SK-N-SH (cell line): ENCODE measurements at places on chromosomes 12 and 14. TPM values are rescaled to one million over a fixed set of nuclear protein-coding genes. Genes with fewer than 3 reads are reported as not detected.

DNA sequence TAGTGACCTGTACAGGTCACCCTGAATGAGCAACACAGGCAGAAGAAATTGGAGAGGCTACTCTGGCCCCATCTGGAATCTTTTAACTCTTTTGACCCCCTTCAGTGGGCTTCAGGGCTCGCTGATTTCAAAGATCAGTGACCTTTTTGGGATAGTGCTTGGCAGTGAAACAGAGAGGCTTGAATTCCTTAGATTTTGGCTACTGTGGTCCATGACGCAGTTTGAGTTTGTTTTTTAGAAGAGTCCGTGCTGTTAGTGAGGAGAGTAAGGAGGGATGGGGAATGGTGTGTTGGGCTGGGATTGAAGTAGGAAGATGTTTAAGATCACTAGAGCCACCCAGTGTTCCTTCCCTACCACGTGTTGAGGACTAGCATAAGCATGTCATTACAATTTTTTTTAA lies 16.5 kb downstream of the TMEM30B start:
- DNase-seq = no peak

GRCh38 chr14:31934767-31935266 lies 142.3 kb upstream of the ARHGAP5 start:
- DNase-seq = peak; percentile 33

DNA sequence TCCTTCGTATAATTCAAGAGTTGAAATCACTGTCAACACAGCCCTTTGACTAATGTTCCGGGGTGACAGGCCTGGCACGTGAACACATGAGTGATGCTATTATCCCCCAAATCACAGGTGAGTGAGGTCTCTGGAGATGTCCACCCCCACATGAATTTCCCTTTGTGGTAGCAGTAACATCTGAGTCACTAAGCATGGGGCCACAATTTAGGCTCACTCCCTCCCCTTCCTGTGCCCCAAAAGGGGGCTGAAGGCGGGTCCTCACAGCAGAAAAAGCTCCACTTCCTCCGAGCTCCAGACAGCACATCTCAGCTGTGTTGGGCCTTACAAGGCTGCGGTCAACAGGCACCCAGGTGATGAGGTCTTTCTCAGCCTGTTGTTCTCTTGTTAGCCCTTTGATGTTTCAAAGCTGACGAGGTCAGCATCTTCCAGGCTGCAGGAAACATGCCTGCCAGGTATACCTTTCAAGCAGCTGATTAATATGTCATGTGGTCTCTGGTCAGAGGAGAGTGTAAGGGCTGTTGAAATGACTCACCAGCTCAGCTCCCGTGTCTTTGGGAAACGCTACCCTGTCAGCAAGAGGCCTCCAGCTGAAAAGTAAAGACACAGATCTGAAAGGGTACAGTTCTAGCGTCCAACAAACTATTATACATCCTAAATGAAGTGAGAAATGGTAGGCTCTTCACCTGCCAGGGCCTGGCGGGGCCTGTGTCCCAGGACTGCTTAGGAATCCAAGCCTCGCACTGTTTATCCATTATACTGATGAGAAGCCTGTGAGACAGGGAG lies 107.3 kb downstream of the ZFP36L1 start:
- DNase-seq = no peak

DNA sequence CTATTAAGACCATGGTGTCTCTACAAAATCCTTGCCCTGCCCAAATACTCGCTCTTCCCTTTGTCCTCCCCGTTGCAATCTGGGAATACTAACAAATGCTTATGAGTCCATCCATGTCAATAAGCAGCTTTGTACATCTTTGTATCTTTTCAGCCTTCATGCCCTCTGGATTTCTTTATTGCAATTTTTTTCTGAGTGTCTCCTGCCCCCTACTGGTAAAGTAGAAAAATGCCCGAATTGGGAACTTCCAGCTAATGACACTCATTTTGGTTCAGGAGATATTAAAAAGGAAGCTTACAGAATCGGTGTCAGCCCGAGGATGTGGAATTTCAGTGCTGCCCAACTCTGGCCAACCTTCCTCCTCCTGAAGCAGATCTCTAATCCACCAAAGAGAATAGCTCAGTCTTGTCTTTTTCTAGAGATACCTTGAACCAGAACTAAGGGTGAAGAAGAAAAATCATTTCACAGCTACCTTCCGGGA lies 46.0 kb downstream of the SH2B3 start:
- peak; percentile 62 for DNase-seq

- no peak for DNase-seq
These were observed 7.8 kb downstream of the SPRYD4 start for GRCh38 chr12:56476143-56476542.

DNA sequence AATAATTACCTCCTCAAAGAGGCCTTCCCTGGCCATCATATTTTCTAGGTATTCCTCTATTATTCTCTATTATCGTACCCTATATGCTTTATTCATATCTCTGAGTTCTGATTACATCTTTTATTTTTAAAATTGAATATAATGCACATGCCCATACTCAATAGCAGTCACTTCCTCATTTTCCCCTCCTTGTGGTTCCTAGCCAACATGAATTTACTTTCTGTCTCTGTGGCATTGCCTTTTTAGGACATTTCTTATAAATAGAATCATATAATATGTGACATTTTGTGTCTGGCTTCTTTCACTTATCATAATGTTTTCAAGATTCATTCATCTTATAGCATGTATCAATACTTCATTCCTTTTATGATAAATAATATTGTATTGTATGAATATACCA lies 74.4 kb upstream of the TRHDE start:
- DNase-seq = no peak

DNA sequence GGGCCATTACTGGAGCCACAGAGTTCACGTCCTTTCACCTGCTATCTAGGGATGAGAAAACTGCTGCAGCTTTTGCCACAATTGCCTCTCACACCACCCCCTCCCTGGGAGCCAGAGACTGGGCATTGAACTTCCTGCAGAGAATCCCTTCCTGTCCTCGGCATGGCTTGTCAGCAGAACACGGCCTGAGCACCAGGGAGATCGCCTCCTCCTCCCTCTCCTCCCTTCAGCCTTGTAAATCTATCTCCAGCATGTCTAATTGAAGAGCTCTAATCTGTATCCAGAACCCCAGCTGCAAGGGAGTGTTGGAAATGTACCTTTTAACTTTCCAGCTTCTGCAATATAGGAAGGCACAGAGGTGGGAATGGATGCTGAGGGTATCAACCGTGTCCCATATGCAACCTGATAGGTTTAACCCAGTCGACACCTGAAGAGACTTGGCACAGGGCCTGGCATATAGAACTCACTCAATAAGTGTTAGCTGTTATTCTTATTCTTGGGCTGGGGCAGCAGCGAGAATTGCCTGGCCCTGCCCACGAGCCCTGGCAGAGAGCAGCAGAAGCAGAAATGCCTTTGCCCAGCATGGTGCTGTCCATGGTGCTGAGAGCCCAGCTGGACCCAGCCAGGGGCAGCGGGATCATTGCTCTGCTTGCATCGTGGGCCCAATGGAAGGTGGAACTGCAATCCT lies 26.8 kb downstream of the TMEM63C start:
- peak; percentile 39 for DNase-seq

The ENDOU gene
- polyA plus RNA-seq = not detected in 2 replicates

DNA sequence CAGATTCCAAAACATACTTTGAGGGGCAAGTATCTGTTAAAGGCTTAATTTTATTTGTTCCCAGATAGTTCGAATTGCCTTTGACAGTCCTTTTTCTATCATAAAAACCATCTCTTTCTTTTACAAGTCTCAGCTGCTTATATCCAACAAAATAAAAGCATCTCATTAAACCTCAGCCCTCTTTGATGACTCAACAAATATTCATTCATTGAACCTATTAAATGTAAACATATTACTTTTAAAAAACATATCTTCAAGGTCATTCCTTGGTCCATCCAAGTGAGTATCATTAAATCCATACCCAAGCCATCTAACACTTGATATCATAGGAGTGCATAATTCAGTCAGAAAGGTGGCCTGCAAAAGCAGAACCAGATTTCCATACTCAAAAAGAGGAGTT lies 154.6 kb upstream of the BCL2L14 start:
- no peak for DNase-seq

DNA sequence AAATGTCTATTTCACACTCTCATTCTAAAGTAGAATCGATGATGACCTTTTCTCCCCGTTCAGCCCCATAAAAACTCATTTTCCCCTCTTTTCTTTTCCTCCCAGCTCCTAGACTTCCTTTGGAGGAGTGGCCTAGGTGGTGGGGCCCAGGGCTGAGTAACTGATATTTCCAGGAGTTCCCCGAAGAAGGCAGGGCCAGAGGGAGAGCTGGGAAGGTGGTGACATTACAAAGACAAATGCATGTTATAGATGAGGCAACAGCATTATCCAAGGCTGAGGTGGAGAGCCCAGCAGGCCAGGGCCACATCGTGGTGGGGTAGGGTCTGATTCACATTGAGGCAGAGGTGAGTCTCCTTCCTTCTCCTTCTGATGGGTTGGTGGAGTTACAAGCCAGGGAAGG lies 22.2 kb upstream of the HDAC7 start:
- DNase-seq = no peak

The RPL10L gene
- polyA plus RNA-seq = not detected in 2 replicates

The PLBD1 gene
- 0.03 and 0.10 TPM in 2 replicates for polyA plus RNA-seq

GRCh38 chr12:88383405-88383804 lies 196.9 kb downstream of the KITLG start:
- no peak for DNase-seq

The BDKRB1 gene
- polyA plus RNA-seq = 14.4 and 16.9 TPM in 2 replicates

DNA sequence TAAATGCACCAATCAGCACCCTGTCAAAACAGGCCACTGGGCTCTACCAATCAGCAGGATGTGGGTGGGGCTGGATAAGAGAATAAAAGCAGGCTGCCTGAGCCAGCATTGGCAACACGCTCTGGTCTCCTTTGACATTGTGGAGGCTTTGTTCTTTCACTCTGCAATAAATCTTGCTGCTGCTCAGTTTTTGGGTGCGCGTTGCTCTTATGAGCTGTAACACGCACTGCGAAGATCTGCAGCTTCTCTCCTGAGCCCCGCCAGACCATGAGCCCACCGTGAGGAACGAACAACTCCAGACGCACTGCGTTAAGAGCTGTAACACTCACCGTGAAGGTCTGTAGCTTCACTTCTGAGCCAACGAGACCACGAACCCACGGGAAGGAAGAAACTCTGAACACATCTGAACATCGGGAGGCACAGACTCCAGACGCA lies 8.4 kb upstream of the PIANP start:
- no peak for DNase-seq

The ARHGEF25 gene
- polyA plus RNA-seq = 48.1 and 51.6 TPM in 2 replicates

DNA sequence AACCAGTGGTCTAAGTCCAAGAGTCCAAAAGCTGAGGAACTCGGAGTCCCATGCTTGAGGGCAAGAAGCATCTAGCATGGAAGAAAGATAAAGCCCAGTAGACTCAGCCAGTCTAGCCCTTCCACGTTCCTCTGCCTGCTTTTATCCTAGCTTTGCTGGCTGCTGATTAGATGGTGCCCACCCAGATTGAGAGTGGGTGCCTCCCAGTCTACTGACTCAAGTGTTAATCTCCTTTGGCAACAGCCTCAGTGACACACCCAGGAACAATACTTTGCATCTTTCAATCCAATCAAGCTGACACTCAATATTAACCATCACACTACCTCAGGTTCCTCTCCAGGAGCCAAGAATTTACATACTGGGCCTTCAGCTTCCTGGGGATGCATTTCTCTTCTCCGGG lies 476.1 kb downstream of the FUT8 start:
- no peak for DNase-seq

The KLRK1 gene
- polyA plus RNA-seq = not detected in 2 replicates

The KRT85 gene
- not detected in 2 replicates for polyA plus RNA-seq

DNA sequence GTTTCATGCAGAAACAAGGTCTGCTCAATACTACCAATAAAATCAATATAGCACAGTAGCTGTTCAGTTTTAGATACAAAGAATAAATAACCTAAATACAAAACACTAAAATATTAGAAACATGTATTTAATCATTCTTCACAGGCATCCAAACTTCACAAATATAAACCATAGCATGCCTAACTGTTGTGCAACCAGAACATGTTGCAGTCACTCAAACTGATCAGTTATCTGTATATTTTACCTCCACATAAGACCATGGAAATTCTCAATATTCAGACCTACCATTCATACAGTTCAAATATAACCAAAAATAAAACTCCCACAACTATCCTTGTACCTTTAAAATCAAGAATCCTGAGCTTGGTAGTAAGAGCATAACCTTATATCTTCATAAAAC lies 83.1 kb upstream of the PAWR start:
- no peak for DNase-seq

- no peak for DNase-seq
These were observed 47.2 kb downstream of the ARMH4 start for GRCh38 chr14:58104808-58105207.

The TMEM253 gene
- 0.82 and 0.94 TPM in 2 replicates for polyA plus RNA-seq

DNA sequence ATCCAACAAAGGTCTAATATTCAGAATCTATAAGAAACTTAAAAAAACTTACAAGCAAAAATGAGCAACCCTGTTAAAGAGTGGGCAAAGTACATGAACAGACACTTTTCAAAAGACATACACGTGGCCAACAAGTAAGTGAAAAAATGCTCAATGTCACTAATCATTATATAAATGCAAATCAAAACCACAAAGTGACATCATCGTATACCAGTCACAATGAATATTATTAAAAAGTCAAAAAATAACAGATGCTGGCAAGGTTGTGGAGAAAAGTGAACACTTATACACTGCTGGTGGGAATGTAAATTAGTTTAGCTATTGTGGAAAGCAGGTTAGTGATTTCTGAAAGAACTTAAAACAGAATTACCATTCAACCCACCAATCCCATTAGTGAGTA lies 199.1 kb downstream of the SNAPC1 start:
- no peak for DNase-seq

GRCh38 chr12:107302649-107303341 lies 209.4 kb upstream of the CRY1 start:
- DNase-seq = no peak

The KRT73 gene
- polyA plus RNA-seq = not detected in 2 replicates

The PPP1R1A gene
- polyA plus RNA-seq = not detected in 2 replicates

The P2RX7 gene
- 0.43 and 0.60 TPM in 2 replicates for polyA plus RNA-seq

DNA sequence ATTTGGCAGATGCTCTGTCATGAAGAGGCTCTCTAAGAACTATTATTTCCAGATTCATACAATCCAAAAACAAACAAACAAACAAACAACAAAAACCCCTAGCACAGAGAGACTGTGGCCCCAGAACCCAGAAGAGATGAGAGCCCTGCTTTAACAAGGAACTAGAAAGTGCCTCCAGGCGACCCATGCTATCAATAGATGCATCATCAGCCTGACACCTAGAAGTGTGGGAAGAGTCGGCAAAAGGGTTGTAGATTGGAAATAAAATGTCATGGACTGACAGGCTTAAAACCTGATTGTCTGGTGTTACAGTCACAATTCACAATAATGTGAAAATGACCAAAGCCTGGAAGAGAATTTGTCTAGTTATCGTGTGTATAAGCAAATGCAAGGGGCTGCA lies 50.6 kb upstream of the FLRT2 start:
- no peak for DNase-seq

The TOMM20L gene
- not detected in 2 replicates for polyA plus RNA-seq

The RNASE7 gene
- polyA plus RNA-seq = not detected in 2 replicates

The TTC6 gene
- polyA plus RNA-seq = not detected in 2 replicates

The MSI1 gene
- polyA plus RNA-seq = 1.3 and 1.7 TPM in 2 replicates

DNA sequence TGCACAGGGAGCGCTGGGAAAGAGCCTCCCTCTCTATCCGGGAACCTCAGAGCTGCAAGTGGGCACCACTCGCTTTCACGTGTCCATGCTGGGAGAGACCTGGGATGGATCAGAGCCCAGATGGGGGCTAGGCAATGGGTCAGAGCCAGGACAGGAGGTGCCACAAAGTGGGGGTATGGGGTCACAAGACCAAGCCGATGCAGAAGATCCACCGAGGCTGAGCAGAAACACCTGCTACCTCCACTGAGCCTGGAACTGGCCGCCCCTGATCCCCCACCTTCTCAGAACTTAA lies 180.9 kb upstream of the SFSWAP start:
- DNase-seq = no peak
